ENCODE measurements at places on chromosomes 7 and 10.

DNA sequence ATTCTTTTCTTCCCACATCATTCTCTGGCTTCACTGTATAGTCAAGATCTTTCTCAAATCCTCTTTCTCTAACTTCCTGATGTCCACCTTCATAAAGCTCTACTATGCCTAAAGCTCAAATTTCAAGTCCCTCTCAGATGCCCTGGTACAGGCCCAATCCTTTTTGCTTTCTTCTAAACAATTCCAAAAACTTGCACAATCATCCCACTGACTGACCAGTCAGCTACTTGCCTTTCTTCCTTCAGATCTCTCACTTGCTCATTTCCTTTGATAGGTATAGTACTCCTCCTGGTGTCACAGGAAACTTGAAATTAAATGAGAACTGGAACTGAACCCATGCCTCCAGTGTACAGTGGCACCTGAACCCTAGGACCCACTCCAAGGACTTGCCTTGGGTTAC, 18.2 kb downstream of the SEC31B start:
- no peak for DNase-seq

DNA sequence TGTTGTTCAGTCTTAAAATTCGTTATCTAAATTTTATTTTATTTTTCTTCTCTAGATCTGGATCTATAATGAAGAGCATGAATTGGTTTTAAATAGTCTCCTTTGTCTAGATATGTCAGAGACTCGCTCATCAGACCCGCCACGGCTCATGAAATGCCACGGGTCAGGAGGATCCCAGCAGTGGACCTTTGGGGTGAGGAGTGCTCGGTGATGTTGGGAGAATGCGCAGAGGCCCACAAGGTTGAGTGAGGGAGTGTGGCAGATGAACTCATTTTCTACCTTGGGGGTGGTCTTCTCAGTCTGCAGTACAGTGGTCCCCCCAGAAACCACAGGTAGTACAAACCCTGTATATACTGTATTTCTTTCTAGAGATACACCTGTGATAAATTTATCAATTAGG, 95.3 kb downstream of the GALNT11 start:
- DNase-seq: no peak

- DNase-seq: no peak
Observed at GRCh38 chr10:78263521-78263988, 229.9 kb downstream of the RPS24 start.

- no peak for DNase-seq
Observed at GRCh38 chr10:29181936-29182335, 106.9 kb upstream of the LYZL1 start.

GRCh38 chr7:120825576-120825975, 32.4 kb downstream of the TSPAN12 start:
- no peak for DNase-seq

- no peak for DNase-seq
Observed at GRCh38 chr7:32941681-32942414, 15.4 kb upstream of the FKBP9 start.

GRCh38 chr7:98671733-98672331, 54.7 kb downstream of the NPTX2 start:
- no peak for DNase-seq

DNA sequence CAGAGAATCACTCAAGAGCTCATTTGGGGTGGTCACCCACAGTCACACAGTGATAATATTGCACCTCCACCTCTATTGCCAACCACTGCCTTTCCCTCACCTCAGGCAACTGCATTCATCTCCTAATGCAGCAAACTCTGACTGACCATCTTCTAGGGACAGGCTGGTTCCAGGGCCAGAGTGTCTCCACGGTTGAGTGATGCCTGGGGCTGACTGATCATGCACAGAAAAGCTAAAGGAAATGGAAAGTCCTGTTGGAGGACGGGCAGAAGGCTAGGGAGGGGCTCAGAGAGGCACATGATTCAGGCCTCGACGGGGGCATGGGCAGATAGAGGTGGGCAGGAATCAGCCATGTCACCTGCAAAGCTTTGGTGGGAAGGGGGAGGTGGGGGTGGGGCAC, 127.1 kb upstream of the TNS3 start:
- DNase-seq: no peak

DNA sequence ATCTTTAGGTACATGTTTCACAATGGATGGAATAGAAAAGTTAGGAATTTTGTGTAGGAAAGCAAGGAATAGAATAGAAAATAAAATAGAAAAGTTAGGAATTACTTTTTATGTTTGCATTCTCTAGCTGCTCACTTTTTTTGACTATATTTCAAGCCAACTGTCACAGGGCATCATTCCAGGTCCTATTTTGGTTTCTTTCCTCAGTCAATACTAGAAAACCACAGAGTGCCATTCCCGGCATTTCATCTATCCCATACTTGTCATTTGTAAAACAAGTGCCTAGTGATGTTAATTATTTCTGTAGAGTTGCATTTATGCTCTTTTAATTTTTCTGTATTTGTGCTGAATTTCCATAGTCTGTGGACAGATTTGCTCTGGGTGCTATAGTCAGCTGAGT, 66.2 kb downstream of the SDK1 start:
- no peak for DNase-seq

DNA sequence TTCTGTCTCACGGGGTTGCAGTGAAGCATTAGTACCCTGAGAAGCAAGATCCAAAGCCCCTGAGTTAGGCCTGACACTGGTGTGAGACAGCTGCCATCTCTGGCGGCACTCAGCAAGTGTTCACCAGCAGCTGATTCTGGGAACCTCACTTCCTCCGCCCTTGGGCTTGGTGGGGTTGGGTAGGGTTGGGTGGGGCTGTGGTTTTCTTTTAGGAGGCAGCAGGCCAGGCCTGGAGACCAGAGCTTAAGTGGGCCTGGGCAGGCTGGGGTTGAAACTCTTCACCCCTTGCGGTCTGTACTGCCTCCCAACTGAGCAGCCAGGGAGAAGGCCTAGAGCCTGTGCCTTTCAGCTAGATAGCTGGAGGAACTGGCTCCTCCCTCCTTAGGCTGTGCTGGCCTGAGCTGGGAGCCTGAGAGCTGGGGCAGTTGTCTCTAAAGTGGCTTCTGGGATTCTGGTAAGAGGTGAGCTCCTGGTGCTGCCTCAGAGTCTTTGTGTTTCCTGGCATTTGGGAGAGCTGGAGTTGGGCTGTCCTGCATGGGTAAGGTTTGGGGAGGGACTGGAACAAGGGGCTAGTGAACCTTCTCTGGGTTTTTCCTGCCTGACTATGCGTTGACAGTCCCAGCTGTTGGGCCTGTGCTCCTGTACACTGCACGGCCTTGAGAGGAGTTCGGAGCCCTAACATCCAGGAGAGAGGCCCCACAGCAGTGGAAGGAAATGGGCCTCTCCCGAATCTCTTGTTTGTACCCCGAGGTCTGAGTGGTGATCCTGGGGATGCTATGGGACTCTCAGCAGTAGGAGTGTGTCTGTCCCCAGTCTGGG, 5.1 kb downstream of the TSPAN14 start:
- peak; percentile 96 for DNase-seq

DNA sequence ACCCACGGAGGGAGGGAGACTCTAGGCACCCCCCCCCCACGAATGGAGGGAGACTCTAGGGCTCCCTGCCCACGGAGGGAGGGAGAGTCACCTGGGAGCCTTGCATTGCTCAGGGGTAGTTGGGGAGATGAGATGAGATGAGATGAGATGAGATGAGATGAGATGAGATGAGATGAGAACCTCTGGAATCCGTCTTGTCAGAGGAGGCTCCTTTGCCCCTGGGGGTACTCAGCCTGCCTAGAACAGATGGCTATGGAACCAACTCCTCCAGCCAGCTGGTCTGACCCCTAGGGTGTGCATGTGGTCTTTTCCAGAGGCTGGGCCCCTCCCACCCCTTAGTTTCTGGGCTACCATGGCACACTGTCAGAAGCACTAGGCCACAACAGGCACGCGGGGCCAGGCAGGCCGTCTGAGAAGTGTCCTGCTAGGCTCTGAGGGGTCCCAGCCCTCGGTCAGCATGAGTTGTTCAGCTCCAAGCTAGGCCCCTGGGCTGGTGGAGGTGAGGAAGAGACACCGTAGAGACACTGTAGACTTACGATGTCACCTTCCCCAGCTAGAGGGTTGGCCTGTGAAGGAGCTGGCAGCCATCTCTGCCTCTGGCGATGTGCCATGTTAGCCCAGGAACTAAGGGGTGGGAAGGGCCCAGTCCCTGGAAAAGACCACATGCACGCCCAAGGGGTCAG, 8.8 kb downstream of the TSPAN15 start:
- no peak for DNase-seq

Measured in MV-4-11 (cell line).